ENCODE measurements at places on chromosomes 6 and 20.
A peak's percentile ranks its signal among the peaks of the same experiment; 100 is the strongest.

DNA sequence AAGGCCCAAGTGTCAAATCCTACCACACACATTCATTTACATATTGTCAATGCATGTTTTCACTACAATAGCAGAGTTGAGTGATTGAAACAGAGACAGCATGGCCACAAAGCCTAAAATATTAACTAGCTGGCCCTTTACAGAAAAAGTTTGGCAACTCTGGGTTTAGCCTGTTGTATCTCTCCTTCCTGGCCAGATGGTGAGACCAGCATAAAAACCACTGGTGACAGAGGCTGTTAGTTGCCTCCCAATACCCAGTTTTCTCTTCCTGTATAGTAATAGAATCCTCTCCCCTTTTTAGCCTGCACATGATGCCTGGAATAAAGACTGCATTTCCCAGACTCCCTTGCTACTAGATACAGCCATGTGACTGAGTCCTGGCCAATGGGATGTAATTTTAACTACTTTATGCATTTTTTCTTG, 100.0 kb upstream of the TAB2 start:
- no peak for DNase-seq

- peak; percentile 61 for DNase-seq
Measured at GRCh38 chr6:158711264-158711663, 61.4 kb downstream of the SYTL3 start.

- DNase-seq = peak; percentile 5
Measured at GRCh38 chr6:75842732-75843131, 93.7 kb downstream of the MYO6 start.

DNA sequence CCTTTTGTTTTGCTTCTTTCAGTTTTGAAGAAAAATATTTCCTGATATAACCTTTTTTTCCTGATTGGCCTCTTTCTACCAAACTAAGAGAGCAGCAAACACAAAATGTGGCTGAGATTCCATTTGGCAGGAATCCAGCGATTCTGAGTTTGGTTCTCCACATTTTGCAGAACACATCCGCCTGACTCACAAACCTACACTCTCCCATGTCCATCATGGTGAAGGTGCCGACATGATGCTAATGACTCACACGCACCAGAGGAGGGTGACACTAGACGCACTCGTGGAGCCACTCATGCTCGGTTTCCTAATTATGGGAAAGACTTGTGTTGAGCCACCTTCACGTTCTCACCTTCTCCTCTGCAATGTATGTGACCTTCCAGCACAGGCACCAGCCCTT, 45.9 kb upstream of the DUSP22 start:
- DNase-seq = peak; percentile 27

DNA sequence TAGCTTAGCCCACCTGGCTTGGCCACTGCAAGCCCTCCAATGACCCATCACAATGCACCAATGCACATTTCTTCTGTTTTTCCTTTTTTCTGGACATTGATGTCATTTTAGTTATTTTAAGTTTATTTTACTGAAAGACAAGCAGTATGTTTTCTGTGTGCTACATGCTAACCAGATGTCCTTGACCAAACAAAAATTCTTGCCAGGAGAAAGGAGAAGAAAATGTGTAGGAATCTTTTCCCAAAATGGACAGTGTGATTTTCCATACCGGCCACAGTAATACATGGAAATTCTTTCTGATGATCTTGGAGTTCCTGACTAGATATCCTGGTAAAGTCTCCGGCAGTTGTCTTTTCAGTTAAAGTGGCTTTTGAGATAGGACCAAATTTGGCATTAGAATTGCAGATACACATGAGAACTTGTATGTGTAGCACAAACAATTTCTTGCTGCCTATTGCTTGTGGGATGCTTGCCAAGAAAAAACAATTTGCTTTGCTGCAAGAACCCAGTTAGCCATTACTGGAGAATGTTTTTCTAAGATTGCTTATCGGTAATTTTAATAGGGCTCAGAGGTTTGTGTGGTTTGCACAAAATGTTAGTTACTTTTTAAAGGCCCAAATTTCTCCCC, 696.5 kb upstream of the CITED2 start:
- DNase-seq = peak; percentile 95

GRCh38 chr6:122998403-122998975, 2.5 kb downstream of the CLVS2 start:
- no peak for DNase-seq

DNA sequence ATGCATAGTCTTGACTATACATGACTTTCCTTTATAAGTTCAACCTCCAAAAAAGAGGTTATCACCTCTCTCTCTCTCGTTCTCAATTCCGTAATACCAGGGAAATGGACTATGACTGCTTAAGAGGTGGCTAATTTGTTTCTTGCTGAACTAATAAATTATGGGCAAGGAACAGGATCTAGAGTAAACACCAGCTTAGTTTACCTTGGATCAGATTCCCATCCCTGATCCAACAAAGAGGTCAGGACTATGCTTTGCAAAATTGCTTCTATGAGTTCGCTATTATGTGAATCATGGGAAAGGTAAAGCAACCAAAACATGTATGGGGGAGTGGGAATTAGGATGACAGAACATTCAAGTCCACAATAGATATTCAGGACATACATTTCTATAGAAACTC, 630.7 kb downstream of the HACE1 start:
- no peak for DNase-seq

DNA sequence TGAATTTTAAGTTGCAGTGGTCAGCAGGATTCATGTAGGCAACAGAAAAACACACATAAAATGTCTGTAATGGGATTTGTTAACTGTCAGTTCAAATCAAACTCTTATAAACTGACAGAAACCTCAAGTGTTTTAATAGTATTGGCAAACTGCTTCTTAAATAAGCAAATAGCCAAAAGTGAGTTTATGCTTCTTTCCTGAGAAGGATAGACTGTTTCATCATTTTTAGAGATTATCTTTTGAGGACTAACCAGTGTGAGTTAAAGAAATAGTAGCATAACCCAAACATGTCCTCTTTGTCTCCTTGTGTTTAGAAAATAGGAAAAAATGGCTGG, 68.0 kb downstream of the AIG1 start:
- no peak for DNase-seq

GRCh38 chr6:162184465-162184864, 543.1 kb downstream of the PRKN start:
- no peak for DNase-seq

- DNase-seq = no peak
Measured at GRCh38 chr6:10080561-10080960, 334.3 kb downstream of the TFAP2A start.

DNA sequence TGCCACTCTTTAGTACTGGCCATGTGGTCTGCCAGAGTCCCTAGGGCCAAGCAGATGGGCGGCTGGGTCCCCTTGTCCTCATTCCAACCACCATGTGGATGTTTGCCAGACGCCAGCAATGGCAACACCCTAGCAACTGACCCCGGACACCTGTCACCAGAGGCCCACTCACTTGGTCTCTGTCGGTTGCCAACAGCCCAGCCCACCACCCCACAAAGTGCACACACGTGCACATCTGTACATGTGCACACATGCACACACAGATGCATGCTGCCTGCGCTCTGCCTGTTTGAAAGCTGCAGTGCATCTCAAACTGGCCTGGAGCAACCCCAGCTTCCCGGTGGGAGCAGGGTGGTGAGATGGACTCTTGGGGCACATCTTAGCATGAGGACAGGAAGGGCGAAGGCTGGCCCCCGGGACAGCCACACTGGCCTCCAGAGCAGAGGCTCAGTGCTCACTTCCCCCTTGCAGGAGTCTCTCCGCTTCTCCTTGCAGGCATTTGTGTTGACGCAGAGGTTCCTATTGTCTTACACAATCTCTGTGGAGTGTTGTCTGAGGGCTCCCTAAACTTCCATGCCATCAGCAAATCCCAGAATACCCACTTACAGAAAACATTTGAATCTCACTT, 54.0 kb downstream of the PSMG4 start:
- no peak for DNase-seq

- DNase-seq = peak; percentile 36
Measured at GRCh38 chr20:8212286-8212685, 80.2 kb downstream of the PLCB1 start.

- peak; percentile 29 for DNase-seq
Measured at GRCh38 chr20:8557711-8558110, 425.6 kb downstream of the PLCB1 start.

GRCh38 chr6:149331043-149331807, 13.7 kb downstream of the TAB2 start:
- peak; percentile 43 for DNase-seq

- DNase-seq = no peak
Measured at GRCh38 chr6:116359131-116359530, 11.6 kb upstream of the DSE start.

DNA sequence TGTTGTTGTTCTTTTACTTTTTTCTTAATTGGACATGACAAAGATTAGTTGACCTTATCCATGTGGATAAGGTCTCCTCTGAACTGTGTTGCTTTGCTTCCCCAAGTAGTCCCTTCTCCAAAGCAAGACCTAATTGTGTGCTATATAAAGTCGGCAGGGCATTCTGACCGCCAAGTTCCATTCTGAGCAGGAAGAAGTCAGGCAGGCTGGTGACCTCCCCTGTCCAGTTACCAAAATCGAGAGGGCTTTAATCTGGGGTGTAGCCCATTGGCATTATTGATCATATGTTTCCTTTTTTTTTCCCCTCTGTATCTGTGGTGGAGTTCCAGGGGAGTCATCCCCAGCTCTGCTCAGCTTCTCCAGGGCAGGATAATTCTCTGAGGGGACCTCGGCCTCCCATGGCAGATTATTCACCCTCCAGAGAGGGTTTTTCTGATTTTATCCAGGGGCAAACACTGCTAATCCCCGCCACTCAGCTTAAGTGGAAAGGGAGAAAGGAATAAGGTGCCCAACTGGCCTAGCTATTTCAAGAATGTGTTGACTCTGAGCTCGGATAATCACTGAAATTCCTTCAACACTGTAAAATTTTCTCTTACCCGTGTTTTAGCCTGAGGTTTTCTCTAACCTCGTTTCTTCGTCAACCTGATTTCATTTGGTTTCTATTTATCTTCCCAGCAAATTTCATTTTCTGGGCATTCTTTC, 71.8 kb upstream of the L3MBTL3 start:
- DNase-seq = no peak

- no peak for DNase-seq
Measured at GRCh38 chr20:8156235-8157079, 24.4 kb downstream of the PLCB1 start.

GRCh38 chr6:131413831-131414191, 159.2 kb upstream of the ARG1 start:
- no peak for DNase-seq

GRCh38 chr6:125558241-125558843, 191.1 kb upstream of the HEY2 start:
- peak; percentile 7 for DNase-seq

DNA sequence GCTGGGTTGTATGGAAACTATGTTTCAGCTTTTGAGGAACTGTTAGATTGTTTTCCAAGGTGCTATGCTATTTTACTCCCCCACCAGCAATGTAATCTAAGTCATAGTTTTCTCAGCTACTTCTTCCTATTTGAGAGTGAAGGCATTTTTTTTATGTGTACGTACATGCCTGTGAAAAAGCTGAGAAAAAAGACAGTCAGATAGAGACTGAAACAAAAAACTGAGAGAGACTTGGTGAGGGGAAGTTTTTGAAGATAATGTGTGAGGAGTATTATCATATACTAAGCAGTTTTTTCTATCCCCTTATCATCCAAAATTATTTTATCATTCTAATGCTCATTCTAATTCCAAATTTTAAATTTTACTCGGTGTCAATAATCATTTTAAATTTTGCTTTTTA, 780.0 kb downstream of the BCKDHB start:
- DNase-seq = no peak

DNA sequence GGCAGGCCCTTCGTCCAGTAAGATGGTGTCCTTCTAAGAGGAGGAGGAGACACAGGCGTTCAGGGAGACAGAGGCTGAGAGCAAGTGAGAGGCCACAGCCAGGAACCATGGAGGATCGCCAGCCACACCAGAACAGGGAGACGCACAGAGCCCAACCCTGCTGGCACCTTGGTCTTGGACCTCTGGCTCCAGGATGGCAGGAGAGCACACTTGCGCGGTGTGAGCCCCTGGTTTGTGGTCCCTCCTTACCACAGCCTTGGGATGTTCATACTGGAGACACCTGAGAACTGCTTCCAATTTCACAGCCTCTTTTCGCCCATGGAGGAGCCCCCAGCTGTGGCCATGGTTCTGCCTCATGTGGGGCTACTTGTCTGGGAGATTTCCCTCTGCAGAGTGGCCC, 222.4 kb downstream of the DLL1 start:
- no peak for DNase-seq

DNA sequence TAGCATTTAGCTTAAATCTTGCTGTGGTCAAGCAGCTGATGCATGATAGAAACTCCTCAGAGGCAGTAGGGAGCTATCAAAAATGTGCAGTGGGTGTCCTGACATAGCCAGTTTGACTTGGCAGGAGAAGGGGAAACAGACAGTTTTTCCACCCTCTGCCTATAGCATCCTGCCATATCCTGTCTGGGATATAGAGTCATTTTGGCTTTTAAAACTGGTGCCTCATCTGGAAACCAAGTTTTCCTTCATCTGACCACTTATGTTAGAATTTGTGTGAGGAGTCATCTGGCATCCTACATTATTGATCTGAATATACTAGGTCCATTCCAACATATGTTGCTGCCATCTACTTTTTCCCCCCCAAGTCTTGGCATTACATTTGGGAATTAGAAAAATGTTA, 284.1 kb downstream of the CD109 start:
- DNase-seq = no peak

- peak; percentile 84 for DNase-seq
Measured at GRCh38 chr20:23349338-23350195, 1.0 kb upstream of the NXT1 start.

DNA sequence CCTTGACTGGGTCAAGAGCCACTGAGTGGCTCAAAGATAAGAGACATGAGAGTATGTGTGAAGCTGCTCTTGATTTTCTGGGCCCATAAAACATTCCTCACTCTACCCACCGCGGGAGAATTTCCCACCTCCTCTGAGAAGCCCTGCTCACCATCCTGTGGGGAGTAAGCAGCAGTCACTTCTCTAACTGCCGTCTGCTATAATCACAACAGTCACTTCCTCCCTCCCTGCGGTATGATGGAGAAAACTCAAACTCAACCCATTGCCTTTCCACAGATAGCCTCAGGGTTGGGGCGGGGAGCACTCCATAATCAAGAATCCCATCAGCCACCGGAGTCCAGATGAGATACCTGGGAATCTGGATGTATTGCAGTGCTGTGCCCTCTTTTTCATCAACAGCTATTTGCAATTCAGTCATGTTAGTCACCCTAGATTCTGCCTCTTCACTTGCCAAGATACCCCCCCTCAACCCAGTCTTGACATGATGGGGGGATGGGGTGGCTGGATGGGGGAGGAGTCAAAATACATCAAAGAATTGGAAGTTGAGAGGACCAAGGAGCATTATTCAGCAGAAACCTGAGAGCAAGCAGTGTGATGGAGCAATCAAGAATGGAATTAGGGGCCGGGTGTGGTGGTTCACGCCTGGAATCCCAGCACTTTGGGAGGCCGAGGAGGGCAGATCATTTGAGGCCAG, 5.1 kb downstream of the MOCS1 start:
- peak; percentile 40 for DNase-seq

GRCh38 chr6:14212020-14212419, 94.4 kb downstream of the CD83 start:
- no peak for DNase-seq

Measured in cardiac fibroblast (primary cell).